ENCODE measurements at places on chromosomes 1 and 21.

DNA sequence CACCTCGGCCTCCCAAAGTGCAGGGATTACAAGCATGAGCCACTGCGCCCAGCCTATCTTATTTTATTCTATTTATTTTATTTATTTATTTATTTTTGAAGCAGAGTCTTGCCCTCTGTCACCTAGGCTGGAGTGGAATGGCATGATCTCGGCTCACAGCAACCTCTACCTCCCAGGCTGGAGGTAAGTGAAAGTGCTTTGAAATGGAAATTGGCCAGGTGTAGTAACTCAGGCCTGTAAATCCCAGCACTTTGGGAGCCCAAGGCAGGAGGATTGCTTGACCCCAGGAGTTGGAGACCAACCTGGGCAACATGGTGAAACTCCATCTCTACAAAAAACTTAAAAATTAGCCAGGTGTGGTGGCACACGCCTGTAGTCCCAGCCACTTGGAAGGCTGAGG is 5.1 kb upstream of the DSTYK start:
- no peak for DNase-seq

DNA sequence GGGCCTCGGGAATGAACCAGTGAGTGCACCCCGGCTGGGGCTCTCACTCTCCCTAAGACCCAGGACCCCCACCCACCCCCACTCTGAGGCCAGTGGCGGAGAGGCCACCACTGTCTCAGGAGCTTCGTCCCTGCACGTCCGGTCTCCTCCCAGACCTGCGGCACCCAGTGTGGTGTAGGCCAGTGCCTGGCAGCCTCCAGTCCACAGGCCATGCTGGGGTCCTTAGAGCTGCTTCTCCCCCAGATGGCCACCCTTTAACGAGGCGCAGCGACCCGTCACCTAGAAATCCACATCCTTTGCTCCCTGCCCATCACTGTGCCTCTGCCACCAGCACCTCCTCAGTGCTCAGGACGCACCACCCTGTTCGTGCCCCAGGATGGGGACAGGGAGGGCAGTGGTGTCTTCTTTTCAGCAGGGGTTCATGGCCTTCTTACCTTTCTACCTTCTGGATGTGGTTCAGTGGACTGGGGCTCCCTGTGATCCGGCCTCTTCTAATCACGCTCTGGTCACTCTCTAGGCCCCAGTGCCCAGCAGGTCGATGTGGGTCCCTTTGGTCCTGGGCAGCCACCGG is 131.9 kb upstream of the ARHGEF16 start:
- DNase-seq, result no peak

DNA sequence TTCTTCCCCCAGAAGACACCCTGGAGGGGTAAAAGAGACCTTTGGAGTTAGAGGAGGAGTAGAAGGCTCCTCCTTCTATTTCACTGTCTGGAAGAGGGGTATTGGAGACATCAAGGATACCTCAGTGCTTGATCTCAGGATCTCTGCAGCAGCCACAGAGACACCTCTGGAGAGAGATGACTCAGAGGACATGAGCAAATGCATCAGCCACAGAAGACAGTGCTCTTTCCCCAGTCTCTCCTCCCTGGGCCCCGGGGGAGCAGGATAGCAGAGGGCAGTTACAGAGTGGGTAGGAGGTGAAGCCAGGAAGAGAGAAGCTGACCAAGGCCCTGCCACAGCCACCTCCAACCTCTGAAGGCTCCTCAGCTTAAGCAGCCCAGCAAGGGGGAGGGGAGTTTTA is 15.3 kb upstream of the TEDDM1 start:
- DNase-seq, result no peak

DNA sequence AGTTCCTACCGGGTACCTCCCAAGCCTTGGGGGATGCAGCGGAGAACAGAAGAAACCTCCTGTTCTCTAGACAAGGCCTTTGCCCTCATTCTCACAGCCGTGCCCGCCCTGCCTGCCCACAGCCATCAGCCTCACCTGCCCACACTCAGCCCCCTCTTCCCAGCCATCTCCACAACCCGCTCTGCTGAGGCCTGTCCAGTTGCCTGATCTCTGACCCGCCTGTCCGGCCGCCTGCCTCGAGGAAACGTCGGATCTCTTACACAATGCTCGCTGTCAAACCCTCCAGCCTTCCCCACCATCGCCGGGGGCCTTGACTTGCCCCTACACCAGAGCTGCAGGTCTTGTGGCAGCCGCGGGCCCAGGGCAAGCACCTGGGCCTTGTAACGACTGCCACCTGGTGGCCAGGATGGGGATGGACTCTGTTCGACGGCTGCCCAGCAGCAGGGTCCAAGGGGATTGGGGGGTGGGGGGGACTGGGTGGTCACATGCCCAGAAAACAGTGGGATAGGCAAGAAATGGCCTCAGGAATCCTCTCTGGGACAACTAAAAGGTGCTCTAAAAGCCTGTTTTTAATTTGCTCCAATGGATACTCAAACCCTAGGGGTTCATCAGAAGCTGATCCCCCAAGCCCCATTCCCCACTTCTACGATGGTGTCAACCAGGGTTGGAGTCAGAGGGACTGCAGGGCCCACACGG is 31.0 kb downstream of the SLC45A1 start:
- peak; percentile 62 for DNase-seq

- no peak for DNase-seq
Measured at GRCh38 chr1:21961799-21962198, 15.0 kb upstream of the CELA3B start.

GRCh38 chr1:29975036-29975694 is 738.8 kb downstream of the PTPRU start:
- DNase-seq, result no peak

GRCh38 chr21:44890338-44890931 is 16.9 kb upstream of the PTTG1IP start:
- DNase-seq, result no peak

- no peak for DNase-seq
Measured at GRCh38 chr1:15262706-15263105, 15.7 kb downstream of the FHAD1 start.

DNA sequence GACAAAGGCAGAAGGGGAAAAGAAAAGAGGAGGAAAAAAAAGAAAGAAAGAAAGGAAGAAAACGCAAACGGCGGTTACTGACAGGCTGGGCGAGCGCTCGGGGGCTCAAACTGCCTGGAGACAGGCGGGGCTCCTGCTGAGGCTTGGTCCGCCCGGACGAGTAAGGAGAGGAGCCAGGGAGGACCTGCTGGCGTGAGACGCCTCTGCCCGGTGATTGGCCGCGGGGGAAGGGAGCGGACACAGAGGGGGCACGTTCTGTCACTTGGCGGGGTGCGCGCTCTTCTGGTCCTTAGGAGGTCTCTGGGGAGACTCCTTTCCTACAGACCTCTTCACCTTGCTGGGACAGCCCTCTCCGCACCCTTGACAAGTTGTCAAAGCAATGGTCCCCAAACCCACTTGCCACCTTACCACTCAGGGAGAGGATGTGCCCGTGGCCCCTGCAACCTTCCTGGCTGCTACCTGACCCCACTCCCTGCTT is 791 bp upstream of the PIK3R3 start:
- no peak for DNase-seq

- DNase-seq, result no peak
Measured at GRCh38 chr1:36397083-36397377, 678 bp downstream of the LSM10 start.

DNA sequence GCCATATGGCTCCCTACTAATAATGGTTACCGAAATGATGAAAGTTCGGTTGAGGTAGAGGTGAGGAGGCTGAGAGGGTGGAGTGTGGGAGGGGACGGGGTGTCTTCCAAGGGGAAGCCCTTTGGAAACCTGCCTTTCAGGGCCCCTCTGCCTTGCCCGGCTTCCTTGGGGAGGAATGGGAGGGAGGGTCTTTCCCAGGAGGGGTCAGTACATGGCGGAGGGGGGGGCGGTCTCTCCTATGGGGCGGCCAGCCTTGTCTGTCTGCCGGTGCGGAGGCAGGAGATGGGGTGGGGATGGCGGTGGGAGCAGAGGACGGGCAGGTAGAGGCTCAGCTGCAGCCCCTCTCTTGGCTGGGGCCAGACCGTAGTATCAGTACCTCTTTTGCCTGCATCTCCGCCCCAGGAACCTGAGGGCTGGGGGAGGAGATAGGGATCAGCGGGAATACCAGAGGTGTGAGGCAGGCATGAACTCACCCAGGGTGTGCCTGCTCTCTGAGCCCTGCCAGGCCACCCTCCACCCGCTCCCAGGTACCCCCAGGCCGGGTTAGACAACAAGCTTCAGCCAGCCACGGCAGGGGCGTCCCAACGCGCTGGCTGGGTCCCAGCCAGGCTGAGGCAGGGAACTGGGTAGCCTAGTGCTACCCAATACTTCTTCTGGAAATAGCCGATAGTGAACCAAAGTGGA is 79.4 kb upstream of the POU3F1 start:
- DNase-seq, result no peak

DNA sequence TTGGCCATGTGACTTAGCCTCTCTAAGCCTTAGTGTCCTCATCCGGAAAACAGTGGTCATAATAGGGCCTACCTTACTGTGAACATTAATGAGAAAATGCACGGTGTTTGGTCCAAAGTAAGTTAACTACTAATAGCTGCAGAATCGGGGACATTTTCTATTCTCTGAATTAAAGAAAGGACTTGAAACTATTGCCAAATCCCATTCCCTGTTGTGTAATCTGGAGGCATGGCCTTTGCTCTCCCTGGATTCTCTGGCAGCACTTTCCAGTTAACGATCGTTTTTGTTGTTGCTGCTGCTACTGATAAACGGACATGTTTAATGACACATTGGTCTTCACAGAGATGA is 30.5 kb downstream of the FMO4 start:
- DNase-seq, result no peak

- DNase-seq, result no peak
Measured at GRCh38 chr1:76065270-76065669, 9.3 kb upstream of the ST6GALNAC3 start.

GRCh38 chr1:186768906-186769305 is 59.8 kb upstream of the PLA2G4A start:
- no peak for DNase-seq

DNA sequence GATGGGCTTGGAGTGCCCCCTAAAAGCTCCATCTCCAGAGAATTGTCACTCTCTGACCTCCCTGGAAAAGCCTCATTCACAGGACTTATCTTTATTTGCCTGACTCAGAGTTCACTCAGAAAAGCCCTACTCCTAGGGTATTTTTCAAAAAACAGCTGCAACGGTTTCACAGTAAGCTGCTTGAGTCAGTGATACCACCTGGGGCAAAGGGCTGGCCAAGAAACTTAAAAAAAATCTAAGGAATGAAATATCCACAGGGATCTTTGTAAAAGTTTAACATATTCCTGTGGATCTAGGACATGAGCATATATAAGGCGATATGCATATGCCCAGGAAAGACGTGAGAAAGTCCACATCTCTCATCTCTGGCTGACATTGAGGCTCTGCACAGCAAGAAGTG is 33.8 kb upstream of the TSPAN2 start:
- no peak for DNase-seq

DNA sequence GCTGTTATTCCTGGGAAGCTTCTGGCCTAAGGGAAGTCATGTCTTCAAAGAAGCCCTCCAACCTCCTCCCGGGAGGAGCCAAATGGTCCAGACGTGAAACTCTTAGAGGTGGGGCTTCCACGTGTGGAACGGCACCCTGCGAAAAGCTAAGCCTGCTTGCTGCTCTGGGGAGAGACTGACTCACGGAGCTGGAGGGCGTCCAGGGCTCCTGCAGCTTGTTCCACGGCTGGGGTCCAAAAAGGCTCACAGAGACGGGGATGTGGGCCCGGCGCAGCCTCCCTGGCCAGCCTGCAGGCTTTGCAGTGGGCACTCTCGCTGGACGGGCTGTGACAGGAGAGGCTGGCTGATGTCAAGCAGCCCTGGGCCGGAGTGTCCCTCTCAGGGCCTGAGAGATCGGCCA is 105.1 kb downstream of the COLGALT2 start:
- peak; percentile 81 for DNase-seq

- no peak for DNase-seq
Measured at GRCh38 chr1:240098534-240098933, 6.9 kb downstream of the FMN2 start.

DNA sequence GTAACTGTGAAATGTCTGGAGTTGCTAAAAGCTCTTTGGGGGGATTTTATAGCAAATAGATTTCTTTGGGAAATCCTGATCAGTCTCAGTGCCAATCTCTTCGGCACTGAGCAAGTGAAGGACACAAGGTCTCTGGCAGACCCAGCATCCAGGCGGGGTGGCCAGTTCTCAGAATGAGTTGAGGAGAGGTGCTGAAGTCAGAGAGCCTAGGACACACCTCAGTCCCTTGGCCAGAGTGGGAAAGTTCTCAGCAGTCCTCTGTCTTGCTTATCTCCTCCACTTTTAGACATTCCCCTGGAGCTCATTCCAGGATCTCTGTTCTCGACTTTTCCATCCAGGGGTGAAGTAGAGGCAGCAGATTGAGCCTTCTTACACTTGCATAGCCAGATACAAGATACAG is 6.7 kb downstream of the HLX start:
- no peak for DNase-seq

GRCh38 chr1:201143726-201144635 is 10.3 kb downstream of the TMEM9 start:
- DNase-seq, result no peak

- no peak for DNase-seq
Measured at GRCh38 chr1:171877701-171878100, 36.4 kb downstream of the DNM3 start.

- DNase-seq, result no peak
Measured at GRCh38 chr1:68624233-68624632, 127.4 kb upstream of the DEPDC1 start.

GRCh38 chr21:42254651-42255601 is 36.0 kb downstream of the ABCG1 start:
- DNase-seq, result no peak

- DNase-seq, result no peak
Measured at GRCh38 chr21:40689840-40690360, 157.1 kb downstream of the DSCAM start.

- no peak for DNase-seq
Measured at GRCh38 chr1:179808503-179808902, 65.4 kb downstream of the FAM163A start.

DNA sequence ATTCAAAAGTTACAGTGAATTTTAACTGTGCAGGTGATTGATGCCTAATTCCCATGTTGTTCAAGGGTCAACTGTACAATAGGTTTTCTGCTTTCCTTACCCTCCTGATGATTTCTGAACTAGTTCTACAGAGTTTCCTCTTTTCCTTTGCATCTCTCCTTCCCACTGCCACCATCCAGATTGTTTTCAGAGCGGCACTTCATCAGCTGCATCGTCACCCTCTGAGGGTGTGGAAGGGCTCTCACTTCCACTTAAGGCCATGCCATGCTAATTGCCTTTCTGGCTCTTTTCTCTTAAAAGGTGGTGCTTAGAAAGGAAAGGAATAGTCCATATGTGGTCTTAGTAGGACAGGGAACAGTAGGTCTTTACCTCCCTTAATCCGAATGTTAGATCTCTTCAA is 39.1 kb downstream of the DISC1 start:
- no peak for DNase-seq
